ENCODE measurements at places on chromosomes 3 and 15.

- no peak for DNase-seq
Observed at GRCh38 chr3:79871656-79872055, 103.9 kb upstream of the ROBO1 start.

- DNase-seq: no peak
Observed at GRCh38 chr15:71338265-71338664, 223.0 kb downstream of the THSD4 start.

DNA sequence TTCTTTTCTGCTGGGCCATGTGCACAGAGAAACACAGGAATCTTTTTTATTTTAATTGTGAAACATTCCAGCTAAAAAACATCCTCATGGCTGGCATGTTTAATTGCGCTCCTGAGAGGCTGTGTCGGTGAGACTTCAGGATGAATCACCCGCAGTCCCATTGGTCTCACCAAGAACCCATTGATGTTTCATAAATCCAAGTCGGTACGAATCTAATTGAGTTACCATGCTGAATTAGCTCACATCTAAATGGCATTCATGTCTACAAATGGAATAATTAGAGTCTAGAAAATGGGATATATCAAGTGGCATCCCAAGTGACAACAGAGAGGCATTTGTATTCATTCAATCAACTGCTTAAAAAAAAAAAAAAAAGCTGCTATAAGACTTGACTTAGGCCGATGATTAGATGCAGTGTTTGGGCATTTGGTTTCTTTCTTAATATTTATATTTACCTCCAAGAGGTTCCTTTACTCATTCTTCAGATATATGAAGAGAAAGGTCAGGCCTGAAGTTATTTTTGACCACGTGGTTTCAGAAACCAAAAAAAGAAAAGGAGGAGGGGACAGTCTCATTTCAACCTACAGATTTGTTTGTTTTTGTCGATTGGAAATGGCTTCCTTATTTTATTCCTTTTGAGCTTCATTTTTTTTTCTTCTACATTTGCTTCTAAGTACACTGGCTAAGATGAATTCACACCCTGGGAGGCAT, 79.1 kb upstream of the FOXB1 start:
- DNase-seq: no peak

DNA sequence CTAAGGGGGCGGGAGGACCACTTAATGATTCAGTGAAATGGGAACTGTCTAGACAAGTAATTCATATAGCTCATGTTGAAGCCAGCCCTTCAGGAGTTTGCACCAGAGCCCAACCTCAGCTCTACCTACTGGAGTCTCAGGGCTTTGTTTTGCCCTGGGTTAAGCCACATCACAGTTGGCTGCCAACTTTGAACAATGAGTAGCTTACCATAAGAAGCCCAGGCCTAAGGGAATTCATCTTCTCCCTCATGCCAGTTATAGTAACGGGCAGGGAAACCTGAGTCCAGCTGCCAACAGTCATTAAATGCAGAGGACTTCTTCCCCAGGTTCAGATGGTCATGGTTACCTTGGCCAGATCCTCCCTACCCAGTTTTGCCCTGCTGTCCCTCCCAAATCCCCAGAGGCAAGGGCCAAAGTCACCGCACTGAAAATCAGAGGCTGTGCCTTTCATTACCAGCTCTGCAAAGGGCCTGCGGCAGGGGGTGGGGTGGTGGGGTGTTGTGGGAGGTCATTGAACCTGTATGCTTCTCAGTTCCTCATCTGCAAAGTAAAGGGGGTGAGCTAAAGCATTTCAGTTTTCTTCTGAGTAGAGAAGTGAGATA, 302.2 kb upstream of the NR2E3 start:
- peak; percentile 45 for DNase-seq

- peak; percentile 83 for DNase-seq
Observed at GRCh38 chr15:48940508-48940907, 23.2 kb downstream of the SHC4 start.

DNA sequence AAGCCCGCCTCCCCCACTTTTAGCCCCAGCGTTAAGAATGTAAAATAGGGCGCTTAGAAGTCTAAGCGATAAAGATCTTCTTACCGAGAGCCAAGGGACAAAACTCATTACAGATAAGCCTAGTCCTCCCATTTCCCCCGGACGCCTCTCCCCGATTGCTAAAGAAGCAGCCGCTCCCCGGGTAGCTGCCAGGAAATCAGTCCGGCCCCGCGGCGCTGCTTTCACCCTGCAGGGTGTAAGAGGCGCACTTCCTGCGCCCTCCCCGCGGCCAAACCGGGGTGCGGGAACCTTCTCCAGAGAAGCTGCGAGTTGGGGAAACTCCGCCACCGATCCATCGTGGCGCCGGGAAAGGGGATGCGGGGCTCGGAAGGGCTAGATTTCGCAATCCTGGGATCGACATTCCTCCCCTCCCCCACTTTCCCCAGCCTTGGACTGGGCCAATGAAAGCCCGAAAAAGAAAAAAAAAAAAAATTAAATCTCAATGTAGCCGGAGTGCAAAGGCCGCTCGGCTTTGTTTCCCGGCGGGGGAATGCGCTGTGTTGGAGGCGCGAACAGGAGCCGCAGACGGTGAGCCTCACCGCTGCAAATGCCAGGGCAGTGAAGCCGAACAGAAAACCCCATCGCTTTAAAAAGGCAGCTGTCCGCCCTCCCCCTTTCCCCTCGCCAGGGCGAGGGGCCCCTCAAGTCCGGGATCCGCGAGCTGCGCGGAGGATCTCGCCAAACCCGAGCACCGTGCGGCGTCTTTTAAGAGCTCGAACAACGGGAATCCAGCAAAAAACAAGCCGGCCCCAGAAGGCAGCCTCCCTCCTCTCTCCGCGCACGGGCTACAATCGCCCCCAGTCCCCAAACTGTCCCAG, 626 bp upstream of the PTPRG start:
- DNase-seq: peak; percentile 36

DNA sequence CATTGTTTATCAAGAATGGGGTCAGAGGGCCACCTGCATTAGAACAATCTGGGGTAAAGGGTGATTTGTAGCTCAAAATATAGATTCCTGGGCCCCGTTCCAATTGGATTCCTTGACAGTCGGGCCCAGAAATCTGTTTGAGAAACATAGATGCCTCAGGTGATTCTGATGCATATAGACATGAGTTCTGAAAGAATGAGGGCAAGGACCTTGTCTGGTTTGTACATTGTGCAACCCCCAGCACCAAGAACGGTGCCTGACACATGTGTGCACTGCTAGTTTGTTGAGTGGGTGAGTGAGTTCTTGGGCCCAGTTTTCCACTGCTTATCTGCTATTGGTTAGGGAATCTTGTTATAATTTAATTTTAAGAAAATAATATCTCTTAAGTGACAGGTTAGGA, 16.6 kb downstream of the CRYBG3 start:
- no peak for DNase-seq

GRCh38 chr3:185056908-185057307, 96.0 kb downstream of the C3orf70 start:
- DNase-seq: no peak

DNA sequence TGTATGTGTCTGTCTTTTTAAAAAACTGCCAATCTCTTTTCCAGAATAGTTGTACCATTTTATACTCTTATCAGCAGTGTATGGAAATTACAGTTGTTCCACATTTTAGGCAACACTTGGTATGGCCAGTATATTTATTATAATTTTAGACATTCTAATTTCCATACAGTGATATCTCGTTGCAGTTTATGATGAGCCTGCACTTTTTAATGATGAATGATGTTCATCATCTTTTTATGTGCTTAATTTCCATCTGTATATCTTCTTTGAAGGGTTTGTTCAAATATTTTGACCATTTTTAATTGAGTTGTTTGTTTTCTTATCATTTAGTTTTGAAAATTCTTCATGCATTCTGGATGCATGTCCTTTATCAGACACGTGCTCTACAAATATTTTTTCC, 57.0 kb upstream of the UBE2E2 start:
- no peak for DNase-seq

- DNase-seq: no peak
Observed at GRCh38 chr3:12993517-12994356, 79.5 kb downstream of the IQSEC1 start.

- DNase-seq: no peak
Observed at GRCh38 chr3:192435241-192435640, 292.1 kb downstream of the FGF12 start.

DNA sequence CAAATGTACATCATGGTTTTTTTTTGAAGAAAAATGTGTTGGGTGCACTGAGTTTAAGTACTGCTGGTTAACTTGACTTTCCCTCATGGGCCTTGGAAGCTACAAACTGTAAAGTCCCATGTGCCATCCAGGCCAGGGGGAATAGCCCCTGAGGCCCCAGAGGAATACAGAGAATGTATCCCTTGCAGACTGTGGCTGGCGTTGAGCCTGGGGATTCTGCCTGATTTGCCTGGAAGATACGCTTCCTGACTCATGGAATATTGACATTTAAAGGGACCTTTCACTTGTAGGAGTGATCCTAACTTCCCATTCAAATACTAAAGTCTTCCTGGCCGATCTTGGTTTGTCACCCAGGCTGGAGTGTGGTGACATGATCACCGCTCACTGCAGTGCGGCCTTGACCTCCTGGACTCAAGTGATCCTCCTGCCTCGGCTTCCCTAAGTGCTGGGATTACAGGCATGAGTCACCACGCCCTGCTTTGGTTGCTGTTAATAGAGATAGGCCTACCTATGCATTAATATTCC, 42.0 kb downstream of the ADAMTSL3 start:
- no peak for DNase-seq

DNA sequence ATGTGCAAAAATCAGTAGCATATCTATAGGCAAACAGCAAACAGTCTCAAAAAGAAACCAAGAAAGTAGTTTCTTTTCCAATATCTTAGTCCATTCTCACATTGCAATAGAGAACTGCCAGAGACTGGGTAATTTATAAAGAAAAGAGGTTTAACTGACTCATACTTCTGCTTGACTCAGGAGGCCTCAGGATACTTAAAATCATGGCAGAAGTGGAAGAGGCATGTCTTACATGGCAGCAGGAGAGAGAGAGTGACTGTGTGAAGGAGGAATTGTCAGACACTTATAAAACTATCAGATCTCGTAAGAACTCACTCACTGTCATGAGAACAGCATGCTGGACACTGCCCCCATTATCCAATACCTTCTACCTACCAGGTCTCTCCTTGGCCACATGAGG, 327.9 kb upstream of the EPHA3 start:
- DNase-seq: peak; percentile 31

DNA sequence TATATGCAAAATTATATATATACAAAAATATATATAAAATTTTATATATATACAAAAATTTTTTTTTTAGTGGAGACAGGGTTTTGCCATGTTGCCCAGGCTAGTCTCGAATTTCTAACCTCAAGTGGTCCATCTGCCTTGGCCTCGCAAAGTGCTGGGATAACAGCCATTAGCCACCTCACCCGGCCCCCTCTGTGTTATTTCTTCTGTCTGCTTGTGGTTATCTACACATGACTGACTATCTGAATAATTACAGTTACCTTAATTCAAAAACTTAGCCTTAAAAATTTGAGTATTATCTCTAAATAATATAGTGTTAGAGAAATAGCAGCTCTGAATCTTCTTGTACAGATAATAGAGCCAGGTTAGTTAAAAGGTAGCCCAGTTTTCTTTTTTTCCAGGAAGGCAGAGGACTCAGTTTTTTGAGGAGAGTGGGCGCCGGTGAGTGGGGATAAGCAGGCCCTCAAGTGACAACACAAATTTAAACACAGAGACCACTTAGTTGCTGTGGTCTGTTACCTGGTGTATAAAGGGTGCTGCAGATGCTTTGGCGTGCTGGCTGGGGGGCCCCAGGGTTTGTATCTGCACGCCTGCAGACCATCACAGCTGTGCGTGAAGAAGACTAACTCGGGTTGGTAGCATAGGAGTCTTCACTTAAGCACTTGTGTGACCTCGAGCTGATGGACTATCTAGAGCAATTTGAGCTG, 83.7 kb downstream of the TRAK1 start:
- DNase-seq: no peak

DNA sequence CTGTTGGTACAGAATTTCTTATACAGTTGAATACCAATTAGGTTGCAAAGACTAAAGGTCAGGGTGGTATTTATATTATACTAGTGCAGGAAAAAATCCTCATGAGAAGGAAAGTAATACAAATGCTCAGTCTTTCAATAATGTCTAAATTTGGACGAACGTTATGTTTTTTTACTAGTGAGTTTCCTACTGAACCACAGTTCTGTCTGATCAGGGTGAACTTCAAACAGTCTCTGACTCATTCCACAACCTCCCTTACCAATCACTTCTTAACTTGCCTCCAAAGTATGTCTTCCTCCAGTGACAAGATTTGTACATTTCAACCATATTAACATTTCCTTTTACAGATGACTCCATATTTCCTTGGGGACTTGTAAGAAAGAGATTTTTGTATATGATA, 3.4 kb downstream of the TMEM212 start:
- no peak for DNase-seq

- no peak for DNase-seq
Observed at GRCh38 chr3:33099701-33100100, 2.8 kb upstream of the GLB1 start.

GRCh38 chr3:14007006-14007405, 117.7 kb downstream of the CHCHD4 start:
- no peak for DNase-seq

GRCh38 chr3:185792955-185793354, 31.9 kb downstream of the IGF2BP2 start:
- DNase-seq: no peak

- DNase-seq: no peak
Observed at GRCh38 chr15:88990185-88990679, 77.1 kb upstream of the MFGE8 start.

DNA sequence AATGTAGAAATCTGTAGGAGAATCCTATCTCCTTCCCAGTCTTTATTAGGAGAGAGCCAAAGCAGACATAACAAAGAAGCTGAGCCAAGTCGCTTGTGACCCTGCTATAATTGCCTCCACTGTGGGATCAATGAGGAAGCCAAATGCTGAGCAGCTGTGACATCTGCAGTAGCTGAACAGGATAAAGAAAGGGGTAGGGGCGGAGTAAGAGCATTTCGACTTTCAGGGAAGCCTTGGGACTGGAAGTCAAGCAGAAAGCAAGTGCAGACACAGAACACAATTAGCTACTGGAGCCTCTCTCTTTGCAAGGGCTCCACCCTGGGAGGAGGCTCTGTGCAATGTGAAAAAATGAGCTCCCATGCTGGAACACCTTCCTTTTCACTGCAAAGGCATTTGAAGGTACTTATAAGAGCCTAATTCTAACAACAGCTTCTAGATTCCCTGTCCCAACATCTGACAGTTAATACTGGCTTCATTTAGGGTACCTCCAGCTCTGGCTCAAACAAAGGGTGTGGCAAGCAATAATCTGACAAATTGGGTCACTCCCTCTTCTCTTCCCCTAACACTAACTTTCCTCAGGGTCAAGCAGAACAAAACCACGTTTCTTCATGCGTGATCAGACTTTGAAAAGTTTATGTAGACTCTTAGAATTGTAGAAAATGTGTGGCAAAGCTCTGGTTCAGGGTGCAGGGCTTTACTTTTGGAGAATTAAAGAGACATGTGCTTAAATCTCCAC, 166.4 kb downstream of the CADPS start:
- no peak for DNase-seq

DNA sequence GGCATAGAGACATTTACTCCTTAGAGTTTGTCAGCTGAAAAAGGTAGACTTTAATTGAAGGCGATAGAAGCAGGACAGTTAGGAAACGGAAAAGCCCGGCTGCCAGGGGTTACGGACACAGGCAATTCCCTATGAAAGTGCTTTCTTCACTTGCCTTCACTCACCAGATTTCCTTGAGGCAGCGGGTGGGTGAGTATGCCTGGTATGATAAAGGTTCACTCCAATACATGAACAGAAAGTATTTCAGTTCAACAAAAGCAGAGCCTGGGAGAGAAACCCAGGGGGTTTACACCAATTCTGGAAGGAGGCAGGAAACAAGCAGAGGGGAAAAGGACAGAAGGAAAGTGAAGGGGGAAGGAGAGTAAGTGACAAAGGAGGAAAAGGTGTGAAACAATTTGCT, 53.9 kb downstream of the QTRT2 start:
- DNase-seq: no peak
